Fibroblast of skin of scalp (primary cell): ENCODE measurements at places on chromosomes 2 and 18.

DNA sequence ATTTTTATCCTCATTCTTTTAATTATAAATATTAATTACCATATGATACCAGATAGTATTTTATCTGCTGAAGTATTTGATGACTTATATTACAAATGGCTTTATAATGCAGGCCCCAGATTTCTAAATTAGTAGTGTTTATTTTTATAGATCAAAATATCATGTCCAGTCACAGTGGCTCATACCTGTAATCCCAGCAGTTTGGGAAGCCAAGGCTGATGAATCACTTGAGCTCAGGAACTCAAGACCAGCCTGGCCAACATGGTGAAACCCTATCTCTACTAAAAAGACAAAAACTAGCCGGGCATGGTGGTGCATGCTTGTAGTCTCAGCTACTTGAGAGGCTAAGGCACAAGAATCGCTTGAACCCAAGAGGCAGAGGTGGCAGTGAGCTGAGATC is 100.1 kb upstream of the ARHGAP15 start:
- DNase-seq: no peak

- DNase-seq: no peak
Observed at GRCh38 chr2:222064286-222064685, 234.5 kb downstream of the PAX3 start.

GRCh38 chr2:233353101-233353768 is 1.1 kb upstream of the DGKD start:
- no peak for DNase-seq

- no peak for DNase-seq
Observed at GRCh38 chr2:240298803-240299709, 136.4 kb upstream of the GPC1 start.

- peak; percentile 68 for DNase-seq
Observed at GRCh38 chr2:6968319-6969100, 51.3 kb downstream of the RNF144A start.

- no peak for DNase-seq
Observed at GRCh38 chr2:121667618-121668017, 18.4 kb upstream of the CLASP1 start.

DNA sequence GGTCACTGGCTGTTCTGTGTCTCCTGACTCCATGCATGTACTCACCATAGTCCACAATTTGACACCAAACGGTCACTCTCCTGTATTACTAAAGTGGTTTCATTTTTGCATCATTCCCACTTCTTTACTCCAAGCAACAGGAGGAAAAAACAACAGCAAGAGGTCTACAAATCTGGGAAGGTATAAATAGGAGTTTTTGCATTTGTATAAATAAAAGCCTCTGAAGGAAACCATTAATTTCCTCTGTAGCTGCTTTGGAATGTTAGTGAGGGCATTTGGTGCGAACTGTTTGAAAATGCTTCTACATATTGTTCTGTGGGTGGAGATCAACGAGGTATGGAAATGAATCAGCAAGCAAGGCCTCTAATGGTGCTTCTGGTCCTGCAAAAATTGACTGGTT is 148.5 kb upstream of the DLX2 start:
- peak; percentile 63 for DNase-seq

GRCh38 chr2:39736640-39737039 is 42.4 kb downstream of the THUMPD2 start:
- peak; percentile 95 for DNase-seq

DNA sequence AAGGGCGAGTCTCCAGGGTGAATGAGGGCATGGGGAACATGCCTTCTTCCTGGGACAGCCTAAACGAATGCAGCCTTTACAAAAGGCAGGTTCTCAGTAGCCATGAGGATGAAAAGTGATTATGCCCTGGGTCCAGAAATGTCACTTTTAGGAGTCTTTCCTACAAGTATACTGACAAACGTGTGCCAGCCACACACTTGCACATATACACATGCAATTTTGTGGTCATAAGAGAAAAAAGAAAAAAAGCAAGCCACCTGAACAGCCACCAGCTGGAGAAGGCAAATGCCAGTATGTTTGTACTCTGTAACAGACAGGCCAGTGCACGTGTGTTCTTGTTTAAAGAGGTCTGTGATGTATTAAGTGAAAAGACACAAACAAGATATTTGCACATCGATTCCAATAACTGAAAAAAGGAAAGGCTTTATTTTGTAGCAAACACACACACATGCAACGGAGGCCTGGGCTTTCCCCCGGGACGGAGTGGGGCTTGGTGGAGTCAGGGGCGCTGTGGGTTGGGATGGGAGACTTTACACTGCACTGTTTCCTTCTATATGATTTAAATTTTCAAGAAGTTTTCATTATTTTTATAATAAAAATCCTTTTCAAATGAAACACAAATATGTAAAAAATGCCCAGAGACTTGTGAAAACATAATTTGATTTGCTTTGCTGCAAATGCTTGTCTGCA is 108.4 kb downstream of the FAM210A start:
- no peak for DNase-seq

GRCh38 chr2:12642332-12642731 is 74.4 kb upstream of the TRIB2 start:
- no peak for DNase-seq

GRCh38 chr2:37244017-37244416 is 12.6 kb downstream of the NDUFAF7 start:
- DNase-seq: no peak

DNA sequence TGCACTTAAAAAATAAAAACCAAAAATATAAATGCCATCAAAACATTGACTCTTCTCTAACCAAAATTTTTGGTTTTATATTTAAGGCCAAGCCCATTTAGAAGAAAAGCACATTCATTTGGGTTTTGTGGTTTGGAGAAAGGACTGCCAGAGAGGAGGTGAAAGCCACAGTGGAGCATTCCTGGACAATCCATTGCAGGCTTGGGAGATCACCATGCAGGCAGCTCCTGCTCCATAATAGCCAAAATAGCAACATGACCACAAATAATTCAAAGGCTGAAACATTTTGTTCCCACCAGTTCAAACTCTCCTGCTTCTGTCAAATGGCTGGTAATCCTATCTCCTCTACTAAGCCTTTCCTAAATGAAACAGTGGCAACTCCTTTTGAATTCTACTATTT is 73.5 kb downstream of the GALNT3 start:
- peak; percentile 92 for DNase-seq

- DNase-seq: no peak
Observed at GRCh38 chr2:173271825-173272224, 82.8 kb upstream of the CDCA7 start.

DNA sequence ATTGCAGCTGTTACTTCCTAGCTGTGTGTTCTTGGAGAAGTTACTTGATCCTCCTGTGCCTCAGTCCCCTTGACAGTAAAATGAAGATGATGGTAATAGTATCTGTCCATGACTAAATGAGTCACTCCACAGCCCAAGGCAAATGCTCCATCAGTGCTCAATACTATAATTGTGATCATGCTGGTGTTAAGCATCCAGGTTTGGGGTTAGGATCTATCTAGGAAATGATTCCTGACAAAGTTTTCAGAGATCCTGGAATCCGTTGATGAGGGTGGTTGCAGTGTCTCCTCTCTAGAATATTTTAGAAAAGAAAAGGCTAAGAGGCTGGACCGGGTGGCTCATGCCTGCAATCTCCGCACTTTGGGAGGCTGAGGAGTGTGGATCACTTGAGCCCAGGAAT is 2.7 kb upstream of the PRELID3A start:
- DNase-seq: no peak

DNA sequence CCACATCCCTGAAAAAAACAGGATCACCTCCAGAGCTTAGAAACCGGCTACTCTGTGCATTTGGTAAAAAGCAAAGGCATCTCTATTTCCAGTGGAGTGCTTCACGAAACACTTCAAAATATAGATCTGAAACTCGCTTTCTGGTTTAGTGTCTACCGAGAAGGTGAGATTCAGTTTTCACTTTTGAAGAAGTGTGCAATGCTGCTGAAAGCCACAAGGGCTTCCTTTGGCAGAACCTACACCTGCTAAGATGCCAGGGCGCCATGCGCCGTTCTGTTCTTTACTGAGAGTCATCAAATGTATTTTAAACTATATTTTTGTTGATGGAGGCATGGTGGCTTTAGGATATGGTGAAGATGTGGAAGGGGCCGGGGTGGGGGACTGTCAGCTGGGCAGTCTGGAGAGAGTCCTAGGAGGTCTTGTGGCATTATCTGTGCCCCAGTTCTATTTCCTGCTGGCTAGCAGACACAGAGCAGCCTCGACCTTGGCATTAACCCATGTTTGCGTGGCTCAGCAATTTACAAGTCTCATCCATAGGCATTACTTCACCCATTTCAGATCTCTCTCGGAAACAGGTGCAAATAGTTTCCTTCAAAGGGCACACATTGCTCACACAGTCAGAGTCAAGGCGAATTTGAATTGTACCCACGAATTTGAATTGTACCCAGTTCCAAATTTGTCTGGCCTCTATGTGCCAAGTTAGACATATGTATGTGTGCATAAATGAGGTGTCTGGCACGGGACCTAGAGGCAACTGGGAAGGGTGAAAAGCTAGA is 46.7 kb upstream of the KCNF1 start:
- no peak for DNase-seq

- DNase-seq: peak; percentile 92
Observed at GRCh38 chr2:9010866-9011265, 7.4 kb upstream of the MBOAT2 start.
